ENCODE measurements at places on chromosomes 3 and 15.

DNA sequence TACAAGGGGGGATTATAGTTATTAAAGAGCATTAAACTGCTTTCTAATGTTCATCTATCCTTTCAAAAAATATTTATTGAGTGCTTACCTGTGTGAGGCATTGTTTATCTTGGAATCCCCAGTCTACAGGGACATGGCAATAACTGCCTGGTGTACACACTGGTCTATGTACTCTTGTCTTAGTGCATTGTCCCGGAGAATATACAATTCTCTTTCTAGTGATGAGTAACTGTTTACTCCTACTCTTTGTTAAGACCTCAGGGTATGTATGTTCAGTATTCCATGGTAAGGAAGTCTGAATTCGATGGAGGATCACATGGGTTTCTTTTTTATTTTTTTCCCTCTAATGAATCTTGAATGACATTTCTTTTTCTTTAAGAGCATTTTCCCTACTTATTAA is 772.4 kb upstream of the NR2F2 start:
- no peak for DNase-seq

- no peak for DNase-seq
Measured at GRCh38 chr15:94894056-94894455, 662.7 kb downstream of the MCTP2 start.

GRCh38 chr15:90780916-90781315 is 63.8 kb downstream of the BLM start:
- no peak for DNase-seq

GRCh38 chr15:81924729-81925128 is 121.1 kb downstream of the MEX3B start:
- DNase-seq = no peak

DNA sequence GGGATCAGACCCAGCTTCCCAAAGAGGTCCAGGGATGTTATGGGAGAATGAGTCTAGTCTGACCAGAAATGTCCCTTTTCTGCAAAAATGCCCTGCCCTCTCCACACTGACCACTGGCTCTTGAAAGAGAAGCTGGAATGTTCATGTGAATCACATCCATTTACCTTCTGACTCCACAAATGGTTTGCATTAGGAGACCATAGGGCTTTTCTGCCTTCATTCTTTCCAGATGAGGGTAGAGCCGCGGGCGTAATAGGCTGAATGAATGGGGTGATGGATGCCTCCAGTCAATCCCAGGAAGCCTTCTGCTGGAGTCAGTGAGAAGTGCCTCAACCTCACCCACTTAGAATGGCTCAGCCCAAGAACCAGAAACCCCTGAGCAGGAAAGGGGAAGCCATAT is 47.2 kb upstream of the IREB2 start:
- DNase-seq = peak; percentile 91

DNA sequence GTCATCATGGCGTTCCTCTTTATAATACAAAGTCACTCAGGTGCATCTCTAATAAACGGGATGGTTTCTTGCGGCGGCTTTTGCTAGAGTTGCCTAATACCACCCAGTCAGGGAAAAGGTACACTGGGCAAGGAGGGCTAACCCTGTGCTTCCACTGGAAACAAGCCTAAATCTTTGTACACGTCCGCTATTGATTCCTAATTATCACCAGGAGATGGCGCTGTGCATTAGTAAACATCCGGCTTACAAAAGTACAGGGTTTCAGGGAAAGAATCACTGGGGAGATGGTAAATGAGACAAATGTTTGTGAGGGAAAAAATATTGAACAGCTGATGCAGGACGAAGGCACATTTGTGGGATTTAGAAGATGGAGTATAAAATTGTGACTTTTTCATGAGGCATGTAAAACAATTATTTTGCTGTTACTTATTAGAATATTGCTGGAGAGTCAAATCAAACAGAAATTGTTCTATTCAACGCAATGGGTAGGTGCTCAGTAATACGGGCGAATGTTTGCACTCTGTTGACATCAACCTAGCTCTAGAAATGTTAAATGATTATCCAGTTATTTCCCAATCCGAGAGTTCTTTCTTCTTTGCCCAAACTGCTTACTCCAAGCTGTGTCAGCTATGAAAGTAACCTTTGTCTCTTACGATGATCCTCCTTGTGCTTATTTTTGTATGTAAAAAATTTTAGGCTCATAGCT is 50.6 kb downstream of the GMNC start:
- peak; percentile 8 for DNase-seq

DNA sequence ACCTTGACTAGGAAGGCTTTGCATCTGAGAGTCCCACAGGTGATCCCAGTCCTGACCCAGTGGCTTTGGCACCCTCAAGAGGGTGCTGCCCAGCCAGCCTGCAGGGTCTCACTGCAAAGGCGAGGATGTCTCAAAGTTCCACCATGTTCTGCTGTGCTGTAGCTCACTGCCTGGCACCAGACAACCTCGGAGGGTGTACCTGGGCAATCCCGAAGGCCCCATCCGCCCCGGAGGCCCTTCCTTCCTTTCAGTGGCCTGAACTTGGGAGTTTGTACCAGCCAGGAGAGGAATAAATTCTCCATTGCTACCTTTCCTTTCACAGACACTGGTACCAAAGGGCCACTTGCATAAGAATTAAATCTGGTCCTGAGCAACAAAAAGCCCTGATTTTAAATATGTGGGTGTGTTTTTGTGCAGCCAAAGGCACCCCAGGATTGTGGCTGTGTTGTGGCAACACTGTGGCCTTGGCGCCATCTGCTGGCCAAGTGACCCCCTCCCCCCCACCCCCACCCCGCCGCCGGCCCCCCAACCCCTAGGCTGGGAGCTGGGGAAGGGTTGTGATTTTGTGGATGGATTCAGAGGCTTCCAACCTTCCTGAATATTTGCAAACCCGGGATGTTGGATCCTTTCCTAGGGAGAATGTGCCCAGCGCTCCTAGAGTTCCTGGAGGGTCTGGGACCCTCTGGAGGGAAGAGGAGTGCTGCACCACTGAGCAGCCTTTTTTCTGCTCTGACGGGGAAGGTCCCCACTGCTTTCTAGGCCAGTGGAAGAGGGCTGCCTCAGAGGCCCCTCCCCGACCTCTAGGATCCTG is 9.7 kb upstream of the PTPN23 start:
- peak; percentile 53 for DNase-seq

DNA sequence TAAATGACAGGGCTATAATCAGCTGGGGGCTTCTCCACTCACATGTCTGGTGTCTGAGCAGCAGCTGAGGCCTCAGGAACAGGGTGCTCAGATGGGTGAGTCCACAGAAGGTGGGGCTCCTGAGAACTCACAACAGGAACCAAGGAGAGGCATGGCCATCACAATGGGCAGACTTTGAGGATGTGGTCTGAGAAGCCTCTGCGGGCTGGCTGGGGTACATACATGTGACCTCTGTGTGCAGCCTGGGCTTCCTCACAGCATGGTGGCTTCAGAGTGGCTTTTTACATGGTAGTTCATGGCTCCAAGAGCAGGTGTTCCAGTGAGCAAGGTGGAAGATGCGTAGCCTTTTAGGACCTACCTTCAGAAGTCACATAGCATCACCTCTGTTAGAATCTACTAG is 58.8 kb downstream of the TRPC1 start:
- no peak for DNase-seq

GRCh38 chr3:98695796-98696195 is 67.3 kb upstream of the ST3GAL6 start:
- no peak for DNase-seq

GRCh38 chr15:48962662-48963523 is 826 bp downstream of the SHC4 start:
- peak; percentile 18 for DNase-seq

DNA sequence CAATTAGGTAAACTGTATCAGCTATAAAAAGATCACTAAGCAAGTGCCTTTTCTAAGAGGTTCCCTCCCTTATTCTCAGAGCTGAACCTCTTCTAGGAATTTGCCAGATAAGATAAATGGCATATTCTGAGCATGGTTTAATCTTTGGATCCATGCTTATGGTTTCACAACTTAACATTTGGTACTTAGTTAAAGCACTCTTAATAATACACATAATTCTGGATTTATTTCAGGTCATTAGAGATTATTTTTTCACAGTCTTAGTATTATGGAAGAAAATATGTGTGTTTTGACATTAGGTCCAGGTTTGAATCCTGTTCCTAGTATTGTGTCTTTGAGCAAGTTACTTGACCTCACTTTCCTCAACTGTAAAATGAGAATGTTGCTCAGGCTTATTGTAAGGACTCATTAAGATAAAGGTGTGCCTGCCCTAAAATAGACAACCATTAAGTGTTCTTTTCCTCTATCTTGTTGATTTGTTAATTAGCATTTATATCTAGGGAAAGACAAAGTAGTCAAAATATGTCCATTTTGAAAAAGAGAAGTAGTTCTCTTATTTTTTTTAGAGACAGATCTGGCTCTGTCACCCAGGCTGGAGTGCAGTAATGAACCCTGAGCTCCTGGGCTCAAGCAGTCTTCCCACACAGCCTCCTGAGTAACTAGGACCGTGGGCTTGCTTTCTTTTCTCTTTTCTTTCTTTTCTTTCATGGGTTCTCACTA is 43.4 kb downstream of the TSC22D2 start:
- DNase-seq = no peak

GRCh38 chr3:130950641-130951040 is 56.8 kb downstream of the ATP2C1 start:
- DNase-seq = peak; percentile 22

GRCh38 chr15:64776402-64776786 is 1.0 kb upstream of the RBPMS2 start:
- no peak for DNase-seq

DNA sequence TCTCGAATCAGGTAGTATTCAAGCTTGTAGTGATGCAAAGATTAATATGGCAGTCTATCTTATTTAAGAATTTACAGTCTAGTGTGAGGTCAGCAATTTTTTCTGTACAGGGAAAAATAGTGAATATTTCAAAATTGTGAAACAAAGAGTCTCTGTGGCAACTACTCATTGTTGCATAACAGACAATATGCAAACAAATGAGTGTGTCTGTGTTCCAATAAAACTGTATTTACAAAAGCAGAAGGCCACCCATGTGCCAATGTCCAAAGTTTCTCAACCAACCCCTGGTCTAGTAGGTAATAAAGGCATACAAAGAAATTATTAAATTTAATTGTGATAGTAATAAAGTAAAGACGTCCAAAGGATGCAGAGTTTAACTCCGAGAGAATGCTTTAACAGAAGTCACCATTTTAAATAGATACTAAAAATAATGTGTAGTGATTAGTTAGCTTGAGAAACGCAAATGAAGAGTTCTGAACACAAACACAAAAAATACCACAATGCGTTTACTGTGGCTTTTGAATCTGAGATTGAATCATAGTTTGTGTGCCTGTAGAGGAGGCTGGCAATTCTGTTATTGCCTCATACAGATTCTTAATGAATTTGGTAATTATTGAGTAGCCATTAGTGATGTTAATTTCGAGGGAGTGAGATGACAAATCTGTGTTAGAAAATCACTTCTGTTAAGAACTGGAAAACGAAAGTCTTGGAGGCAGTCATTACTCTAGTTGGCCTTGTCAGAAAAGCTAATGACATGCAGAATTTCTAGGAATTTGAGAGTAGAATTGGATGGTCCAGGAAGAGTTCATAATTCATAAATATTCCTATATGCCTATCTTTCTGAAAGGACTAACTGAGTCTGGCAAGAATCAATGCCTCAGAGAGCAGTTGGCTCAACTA is 48.7 kb downstream of the CADM2 start:
- DNase-seq = no peak

GRCh38 chr15:57228395-57228794 is 147.9 kb upstream of the CGNL1 start:
- DNase-seq = no peak

DNA sequence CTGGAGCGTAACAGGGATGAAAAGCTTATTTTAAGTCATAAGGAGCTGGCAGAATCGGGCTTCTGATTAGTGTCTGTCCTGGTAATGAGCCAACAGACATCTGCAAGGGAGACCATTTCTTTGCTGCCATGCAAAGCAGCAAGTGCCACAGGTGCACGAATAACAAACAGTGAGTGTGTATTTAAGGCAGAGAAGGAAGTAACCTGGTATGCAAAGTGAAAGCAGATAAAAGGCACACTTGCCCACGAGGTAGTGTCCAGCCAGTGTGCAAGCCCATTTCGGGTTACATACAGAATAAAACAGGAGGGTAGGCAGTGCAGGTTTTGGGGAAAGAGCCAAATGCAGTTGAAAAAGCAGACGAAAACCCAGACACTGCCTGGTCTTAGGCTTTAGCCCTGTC is 1153.7 kb downstream of the SI start:
- DNase-seq = no peak

- DNase-seq = peak; percentile 81
Measured at GRCh38 chr3:175346573-175347356, 487.6 kb downstream of the NAALADL2 start.
